Lung (tissue), 17 donors: ENCODE measurements at places on chromosomes 11 and 22. TPM values are rescaled to one million over a fixed set of nuclear protein-coding genes. Genes with fewer than 3 reads are reported as not detected.

MMP12 gene
- 16.9 TPM for total RNA-seq

IL10RA gene
- total RNA-seq, result 15.4 TPM

PATE2 gene
- not detected for total RNA-seq

LMO2 gene
- total RNA-seq, result 35.1 TPM

PRODH gene
- total RNA-seq, result 28.7 TPM

FAM118A gene
- total RNA-seq, result 42.3 TPM

MMP13 gene
- 0.09 TPM for total RNA-seq

NXPE4 gene
- not detected for total RNA-seq

CARNS1 gene
- 1.2 TPM for total RNA-seq

GDPD4 gene
- not detected for total RNA-seq

TRPC6 gene
- total RNA-seq, result 66.5 TPM

FAM111B gene
- 6.9 TPM for total RNA-seq

DNA sequence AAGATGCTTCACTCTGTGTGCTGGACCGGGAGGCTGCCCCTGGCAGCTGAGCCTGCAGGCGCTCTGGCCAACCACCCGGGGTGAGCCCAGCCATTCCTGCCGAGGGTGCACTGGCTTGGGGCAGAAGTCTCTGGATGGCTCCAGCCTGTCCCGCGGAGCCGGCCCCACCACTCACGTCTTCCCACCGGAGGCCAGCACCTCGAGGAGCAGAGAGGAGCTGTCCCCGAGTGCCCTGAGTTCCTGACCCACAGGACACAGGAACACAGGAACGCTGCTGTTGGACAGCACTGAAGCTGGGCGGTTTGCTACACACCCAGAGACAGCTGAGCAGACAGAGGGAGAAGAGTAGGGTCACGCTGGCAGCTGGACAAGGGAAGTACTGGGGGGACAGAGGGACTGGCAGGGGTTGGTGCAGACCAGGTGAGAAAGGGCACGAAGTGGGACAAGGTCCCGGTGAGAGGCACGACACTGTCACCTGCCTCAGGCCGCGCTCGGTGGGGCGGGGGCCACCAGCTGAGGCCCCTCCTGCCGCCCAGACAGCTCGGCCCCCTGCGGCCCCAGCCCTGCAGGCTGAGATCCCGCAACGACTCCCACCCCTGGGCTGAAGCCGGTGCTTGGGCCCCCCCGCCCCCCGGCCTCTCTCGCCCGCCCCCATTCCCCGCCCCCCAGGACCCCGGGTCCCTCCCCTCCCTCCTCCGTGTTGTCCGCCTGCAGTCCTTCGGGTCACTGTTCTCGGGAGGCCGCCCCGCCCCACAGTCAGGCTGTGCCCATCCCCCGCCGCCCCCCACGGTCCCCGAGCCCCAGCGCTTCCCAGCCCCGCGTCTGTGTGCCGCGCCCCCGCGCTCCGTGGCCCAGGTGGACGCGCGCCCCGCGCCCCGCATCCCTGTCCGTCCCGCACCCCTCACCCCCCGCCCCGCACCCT lies 624 bp upstream of the B4GALNT4 start:
- DNase-seq, result peak; percentile 66

DNA sequence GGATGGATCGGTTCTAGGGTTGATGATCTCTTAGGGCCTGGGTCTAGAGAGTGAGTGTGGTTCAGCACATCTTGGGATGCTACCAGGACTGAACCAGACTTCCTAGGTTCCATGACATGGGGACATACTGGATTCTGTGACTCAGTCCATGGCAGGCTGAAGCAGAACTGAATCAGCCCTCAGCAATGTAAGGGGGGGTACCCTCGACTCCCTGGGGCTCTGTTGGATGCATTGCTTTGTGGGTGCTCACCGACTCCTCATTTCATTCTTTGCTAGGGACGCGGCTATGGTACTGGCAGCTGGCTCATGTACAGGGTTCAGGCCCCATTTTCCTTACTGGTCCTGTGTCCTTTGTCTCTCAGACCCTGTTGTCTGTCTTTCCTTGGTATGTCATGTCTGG lies 733 bp upstream of the GRAMD1B start:
- no peak for DNase-seq

DNA sequence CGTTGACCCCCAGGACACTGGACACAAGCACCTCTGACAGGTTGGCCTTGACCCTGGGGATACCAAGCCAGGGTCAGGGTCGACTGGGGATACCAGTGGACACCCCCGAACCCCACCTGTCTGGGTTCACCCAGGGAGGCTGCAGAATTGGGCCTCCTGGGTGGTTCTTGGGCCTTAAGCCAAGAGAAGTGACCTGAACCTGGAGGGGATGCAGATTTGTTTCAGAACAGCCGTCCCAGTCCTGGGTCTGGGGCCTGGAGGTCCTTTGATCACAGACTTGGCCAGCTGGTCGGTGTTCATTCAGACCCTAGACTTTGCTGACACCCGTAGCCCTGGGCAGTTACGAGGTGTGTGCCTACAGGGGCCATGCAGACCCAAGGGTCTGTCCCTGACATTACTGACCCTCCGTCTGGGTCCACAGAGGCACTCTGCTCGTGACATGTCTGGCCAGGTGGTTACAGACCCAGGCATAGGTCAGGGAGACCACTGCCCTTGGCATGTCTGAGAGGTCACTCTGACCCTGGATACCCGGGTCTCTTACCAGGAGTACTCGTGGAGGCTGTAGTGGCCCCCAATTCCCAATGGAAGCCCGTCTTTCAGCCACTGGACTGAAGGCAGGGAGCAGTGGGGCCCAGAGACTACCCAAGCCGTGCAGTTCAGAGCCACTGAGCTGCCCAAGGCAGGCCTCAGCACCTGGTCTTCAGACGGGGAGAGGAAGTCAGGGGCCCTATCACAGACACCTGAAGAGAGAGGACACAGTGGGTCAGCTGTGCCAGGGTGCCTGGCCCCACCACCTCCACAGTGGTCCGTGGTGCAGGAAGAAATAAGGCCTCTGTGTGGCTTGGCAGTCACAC lies 6.4 kb downstream of the SIGIRR start:
- no peak for DNase-seq

- DNase-seq, result no peak
These were observed 7.5 kb upstream of the APOBEC3A start for GRCh38 chr22:38949889-38950405.

DNA sequence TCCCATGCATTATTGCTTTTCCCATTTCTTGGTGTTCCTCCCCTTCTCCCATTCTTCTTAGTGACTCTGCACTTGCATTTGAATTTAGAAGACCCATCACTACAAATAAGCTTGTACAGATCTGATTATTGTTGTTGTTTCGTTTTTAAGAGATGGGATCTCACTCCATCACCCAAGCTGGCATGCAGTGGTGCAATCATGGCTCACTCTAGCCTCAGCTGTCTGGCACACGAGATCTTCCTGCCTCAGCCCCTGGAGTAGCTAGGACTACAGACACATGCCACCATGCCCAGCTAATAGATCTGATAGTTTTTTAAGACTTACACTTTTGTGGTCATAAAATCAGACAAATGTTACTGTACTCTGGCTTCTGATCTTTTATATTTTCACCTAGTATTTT lies 252.1 kb downstream of the DDX10 start:
- DNase-seq, result no peak

DNA sequence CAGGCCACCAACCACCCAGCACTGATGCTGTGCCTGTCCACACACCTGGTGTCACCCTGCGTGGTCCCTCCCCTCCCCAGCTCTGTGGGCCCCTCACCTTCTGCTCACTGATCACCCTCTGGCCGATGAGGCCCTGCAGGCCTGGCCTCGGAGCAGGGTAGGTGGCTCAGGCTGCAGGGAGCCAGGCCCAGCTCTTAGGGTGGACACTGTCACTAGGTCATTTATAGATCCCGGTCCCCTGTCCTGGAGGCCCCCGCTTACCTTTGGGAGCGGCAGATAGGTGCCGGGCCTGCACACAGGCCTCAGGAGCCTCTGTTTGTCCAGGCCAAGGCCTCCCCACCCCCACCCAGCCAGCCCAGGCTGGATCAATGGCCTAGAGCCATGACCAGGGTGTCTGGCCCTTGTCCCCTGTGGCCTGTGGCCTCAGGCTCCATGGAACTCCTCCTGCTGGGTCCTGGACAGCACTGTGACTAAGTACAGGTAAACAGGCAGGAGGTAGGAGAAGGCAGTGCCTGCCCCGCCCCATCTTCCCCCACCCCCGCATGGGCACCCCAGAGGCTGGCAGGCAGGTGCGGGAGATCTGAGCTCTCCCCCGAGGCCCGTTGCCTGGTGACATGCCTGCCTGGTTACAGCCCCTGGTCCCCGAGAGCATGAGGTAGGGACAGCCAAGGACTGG lies at the start of gene TMPRSS6:
Gene TMPRSS6 (minus strand): TSS at position 472 of the 676 bp plus-strand sequence. CDS start 6,296 bp downstream, outside the sequence.
- DNase-seq, result no peak

GRCh38 chr11:30046578-30046945 lies 29.7 kb upstream of the KCNA4 start:
- DNase-seq, result no peak

DNA sequence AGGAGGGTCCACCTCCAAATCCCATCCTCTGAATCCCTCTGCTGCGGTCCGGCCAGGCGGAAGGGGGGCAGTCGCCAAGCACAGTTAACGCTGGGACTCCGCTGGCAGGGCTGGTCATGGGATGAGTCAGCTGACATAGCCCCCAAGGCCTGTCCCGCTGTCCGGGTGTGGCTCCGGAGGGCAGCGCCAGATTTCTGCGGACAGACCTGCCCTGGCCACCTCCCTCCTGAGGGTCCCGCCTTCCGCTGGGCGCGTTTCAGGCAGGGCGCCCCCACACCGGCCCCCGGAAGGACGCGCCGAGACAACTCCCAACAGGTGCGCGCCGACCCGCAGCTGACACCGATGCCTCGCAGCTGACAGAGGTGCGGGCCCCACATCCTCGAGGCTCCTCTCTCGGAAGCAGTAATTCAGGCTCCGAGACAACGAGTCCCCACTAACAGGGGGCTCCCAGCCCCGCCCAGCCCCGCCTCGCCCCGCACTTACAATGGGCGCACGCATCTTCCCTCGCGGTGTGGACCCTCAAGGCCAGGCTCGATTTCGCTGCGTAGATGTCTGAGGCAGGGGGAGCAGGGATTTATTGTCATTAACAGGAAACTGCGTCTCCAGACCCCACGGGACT lies 607 bp downstream of the PLAAT3 start:
- peak; percentile 12 for DNase-seq

- DNase-seq, result no peak
These were observed 400.5 kb downstream of the SHANK2 start for GRCh38 chr11:70851907-70852306.

GRCh38 chr11:121497176-121497998 lies 44.6 kb upstream of the SORL1-AS1 start:
- peak; percentile 26 for DNase-seq

- DNase-seq, result no peak
These were observed 780.2 kb downstream of the LRRC4C start for GRCh38 chr11:40679276-40679675.

DNA sequence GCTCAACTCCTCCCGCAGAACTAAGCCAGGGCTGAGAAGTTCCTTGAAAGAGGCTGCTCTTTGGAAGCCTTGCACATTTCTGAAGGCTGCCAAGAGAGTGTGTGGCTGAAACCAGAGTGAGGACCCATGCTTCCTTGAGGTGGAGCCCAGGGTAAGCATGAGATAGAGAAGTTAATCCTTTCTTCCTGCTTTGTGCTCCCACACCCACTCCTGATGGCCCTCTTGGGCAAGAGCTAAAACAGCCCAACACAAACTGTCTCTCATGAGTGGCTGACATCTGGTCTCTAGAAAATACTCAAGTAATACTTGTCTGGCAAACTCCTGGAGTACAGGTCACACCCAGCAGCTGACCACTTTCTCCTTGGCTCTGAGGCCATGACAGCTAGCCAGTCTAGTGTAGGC lies 523.7 kb downstream of the INSC start:
- DNase-seq, result no peak

GRCh38 chr11:10524471-10524870 lies 16.5 kb downstream of the RNF141 start:
- no peak for DNase-seq

- no peak for DNase-seq
These were observed 37.8 kb downstream of the DLG2 start for GRCh38 chr11:85589373-85589772.

GRCh38 chr11:129968591-129969419 lies 33.8 kb downstream of the PRDM10 start:
- no peak for DNase-seq

DNA sequence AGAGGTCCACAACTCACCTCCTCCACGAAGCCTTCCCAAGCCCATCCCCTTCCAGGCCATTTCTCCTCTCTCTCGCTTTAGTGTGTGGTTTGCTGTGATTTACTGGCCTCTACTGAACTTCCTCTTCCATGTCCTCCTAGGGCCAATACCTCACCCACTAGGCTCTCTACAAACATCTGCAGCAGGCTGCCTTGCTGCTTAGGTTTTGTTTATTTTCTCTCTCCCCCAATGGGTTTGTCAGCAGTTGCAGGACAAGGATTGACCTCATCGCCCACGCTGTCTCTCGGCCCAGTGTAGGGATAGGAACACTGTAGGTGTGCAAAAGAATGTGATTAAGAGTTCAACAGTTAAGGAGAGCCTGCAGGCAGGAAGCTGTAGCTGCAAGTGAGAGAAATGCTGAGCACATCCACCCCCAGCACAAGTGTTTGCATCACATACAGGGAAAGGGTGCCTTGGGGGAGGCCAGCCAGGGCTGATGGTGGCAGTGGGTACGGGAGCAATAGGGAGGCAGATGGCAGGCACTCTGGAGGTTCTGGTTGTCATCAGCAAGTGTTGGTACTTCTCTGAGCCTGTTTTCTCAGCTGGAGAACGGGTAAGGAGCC lies 1.4 kb downstream of the PC start:
- DNase-seq, result peak; percentile 11

- peak; percentile 66 for DNase-seq
These were observed 36.1 kb upstream of the ADSL start for GRCh38 chr22:40310081-40310767.

GRCh38 chr11:12701811-12702592 lies 27.8 kb downstream of the TEAD1 start:
- peak; percentile 47 for DNase-seq

DNA sequence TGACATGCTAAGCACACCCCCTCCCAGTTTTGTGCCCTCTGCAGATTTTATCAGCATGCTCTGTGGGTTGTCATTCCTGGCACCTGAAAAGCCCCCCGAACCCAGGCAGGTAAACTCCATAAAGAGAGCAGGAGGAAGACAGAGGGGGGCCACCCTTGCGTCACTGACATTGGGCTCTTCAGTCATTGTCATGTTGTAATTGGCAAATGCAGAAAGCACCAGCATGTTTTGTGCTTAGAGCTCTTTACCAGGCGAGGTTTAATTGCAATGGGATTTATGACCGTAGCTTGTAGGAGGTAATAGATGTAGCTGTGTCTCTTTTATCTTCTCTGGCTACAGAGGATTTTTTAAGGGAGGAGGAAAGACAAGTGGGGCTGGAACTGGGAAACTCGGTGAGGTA lies 201.7 kb downstream of the GRIK4 start:
- DNase-seq, result no peak

- DNase-seq, result no peak
These were observed 604.1 kb upstream of the ANO5 start for GRCh38 chr11:21588754-21589153.
